ENCODE measurements at places on chromosomes 1 and 21.

DNA sequence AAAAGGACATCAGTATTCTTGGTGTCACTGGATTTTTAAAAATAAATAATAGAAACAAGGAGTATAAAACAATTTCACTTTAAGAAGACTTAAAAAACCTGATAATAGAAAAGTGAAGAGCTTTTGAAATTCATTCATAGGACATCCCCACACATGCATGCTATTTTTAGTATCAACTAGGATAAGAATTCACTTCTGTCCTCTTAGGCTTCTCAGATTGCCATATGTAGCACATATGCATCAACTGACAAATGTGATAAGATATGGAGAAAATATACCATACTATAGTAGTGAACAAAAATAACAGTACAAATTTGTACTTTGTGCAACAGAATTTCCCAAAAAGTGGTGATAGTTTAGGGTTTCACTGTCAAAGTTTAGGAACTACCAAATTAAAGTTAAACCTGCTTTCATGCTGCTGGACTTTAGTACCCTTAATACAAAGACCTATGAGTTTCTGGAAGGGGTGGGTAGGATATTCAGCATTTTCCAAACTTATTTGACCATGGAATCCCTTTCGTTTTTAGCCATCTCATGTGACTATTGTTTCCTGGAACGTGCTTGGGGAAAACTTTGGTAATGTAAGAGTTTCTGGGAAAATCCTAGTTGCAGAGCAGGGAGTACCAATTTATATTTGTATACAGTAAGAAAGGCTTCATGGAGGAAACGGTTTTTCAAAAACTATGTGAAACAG is 19.8 kb downstream of the RPRD2 start:
- no peak for DNase-seq

DNA sequence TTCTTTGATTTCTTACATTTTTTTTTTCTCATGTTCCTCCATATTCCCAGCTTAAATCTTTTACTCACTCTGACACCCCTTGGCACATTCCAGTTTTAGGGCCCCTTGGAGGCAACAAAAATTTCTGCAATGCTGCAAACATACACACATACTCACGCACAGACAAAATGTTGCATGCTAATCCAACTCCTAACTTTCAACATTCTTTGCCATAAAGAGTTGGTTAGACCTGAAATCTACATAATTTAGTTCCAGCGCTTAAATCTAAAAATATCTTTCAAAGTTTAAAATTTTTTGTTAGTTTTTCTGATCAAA is 103.9 kb downstream of the PTPN14 start:
- no peak for DNase-seq

DNA sequence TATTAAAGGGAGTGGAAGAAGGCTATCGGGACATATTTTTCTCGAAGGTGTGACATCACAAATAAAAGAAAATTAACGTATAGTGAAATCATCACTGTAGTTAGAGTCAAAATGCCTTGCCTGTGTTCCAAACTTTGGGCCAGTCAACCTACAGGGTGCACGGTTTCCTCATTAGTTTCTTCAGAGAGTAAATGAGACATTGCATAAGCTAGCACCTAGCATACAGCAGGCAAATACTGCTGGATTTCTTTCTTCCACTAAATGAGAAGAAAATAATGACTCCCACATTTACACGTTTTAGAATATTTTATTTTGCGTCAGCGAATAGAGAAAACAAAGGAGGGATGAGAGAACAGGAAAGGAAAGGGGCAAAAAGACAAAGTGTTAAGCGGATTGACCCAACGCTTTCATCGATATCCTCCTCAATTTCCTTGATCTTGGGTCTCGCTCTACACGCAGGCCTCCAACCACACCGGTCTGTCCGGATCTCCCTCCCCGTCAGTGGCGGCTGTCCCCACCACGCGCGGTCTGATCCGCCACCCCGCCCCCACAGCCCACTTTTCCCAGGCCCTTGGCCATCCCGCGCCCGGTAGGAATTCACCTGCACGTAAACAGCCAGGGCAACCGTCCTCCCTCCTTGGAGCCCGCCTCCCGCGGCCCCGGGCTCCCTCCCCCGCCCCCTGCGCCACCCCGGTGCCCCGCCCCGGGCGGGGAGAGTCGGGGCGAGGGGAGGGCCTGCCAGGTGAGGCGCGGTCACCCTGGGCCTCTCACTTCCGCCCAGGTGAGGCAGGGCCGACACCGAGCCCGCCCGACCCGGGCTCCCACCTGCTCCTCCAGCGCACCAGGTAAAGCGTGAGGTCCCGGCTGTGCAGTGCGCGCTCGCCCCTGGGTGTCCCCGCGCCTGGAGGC is at the start of gene PATJ:
PATJ (plus strand) TSS at position 770 of the 909 bp plus-strand sequence. CDS start 20,413 bp downstream, outside the sequence.
- DNase-seq, result peak; percentile 4

DNA sequence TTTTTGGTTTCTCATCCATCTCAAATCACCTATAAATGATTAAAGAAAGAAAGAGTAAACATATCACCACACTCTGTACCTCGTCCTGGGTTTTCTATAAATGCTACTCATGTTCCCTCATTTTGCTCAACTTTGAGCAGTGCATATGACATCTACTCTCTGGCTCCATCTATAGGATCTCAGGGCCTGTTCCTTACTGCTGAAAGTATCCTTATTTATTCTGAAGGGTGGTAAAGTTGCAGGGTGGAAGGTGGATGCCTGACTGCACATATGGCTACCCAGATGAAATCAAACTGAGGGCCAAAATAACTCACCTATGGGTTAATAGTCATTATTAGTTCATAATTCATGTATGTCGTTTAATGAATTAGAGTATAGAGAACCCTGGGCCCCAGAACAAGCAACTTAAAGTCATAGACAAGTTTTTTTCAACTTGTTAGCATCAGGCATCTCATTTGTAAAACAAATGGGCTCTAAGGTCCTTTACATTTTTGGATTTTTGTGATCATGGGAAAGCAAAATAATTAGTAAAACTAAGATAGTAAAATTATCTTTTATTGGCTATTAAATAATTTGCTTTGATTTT is 46.5 kb downstream of the NCF2 start:
- peak; percentile 17 for DNase-seq

DNA sequence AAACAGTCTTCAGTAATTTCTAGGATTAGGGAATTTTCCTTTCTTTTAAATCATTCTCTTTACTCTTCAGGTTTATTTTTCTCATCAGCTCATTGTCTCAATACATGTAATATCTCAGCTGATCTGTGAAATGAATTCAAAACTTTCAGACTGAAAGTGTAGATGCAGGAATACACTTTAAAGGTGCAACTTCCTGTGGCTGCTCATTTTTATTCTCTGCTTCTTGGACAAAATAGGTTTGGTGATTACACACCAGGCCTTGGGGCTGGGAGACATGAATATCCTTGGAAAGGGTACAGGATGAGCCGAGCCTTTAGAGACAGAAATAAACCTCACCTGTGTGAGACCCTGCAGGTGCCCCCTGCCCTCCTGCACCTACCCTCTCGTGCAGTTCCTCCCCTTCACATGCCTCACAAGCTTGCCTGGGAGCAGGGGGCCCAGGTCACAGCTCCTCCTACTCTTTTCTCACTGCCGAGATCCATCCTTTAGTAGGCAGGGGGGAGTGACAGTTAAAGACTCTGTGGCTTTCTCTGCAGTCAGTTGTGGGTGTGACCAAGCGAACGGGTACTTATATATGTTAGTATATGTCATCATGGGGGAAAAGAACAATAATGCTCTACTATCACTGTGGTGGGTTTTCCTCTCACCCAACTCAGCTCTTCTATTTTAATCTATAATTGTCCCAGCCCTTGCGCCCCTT is 23.6 kb downstream of the XCL2 start:
- no peak for DNase-seq

GRCh38 chr1:18998016-18998724 is 41.7 kb upstream of the IFFO2 start:
- no peak for DNase-seq

- no peak for DNase-seq
These were observed 19.5 kb downstream of the HLCS start for GRCh38 chr21:36946949-36947356.

DNA sequence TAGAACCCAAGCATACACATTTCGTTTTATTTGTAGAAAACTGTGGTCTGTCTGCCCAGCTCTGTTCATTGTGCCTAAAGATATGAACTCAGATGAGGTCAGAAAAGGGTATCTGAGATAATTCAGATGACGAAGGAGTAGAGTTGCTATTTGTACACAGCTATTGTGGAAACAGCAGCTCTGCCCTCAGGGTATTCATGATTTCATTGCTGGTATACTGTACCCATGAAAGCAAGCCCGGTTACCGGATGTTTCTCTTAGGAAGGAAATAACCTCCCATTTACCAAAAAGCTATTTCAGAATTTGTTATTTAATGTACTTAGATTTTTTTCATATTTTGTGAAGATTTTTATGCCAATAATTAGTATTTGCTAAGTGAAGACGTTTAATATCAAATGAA is 37.8 kb downstream of the SMAP2 start:
- no peak for DNase-seq

DNA sequence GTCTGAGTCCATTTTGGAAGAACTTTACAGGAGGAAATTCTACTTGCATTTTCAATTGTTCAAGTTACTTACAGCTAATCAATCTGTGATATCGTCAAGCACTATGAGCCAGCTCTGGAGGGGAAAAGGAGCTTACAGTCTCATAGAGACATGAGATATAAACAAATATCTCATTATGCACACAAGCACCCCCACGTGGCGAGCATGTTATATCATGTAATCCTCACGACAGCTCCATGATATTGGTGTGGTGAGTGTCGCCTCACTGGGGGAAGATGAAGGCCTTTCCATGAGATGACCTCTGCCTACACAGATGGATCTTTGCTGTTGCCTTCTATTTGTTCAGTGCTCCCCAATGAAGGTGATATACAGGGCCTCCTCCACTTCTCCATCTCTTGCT is 34.6 kb downstream of the TNR start:
- DNase-seq, result no peak

DNA sequence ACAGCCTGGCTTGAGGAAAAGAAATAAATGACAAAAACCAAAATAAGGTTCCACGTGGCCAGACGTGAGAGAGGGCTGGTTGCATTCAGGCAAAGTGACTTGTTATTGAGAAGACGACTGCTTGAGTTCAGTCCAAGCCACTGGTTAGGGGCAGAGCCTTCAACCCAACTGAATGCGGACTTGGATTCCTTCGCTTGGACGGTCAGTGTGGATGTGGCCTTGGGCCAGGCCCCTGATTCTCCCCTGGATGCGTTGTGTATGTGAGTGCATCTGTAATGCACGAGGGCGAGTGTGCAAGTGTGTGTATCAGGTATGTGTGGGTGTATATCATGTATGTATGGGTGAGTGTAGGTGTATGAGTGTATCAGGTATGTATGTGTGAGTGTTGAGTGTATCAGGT is 1.9 kb downstream of the PLA2G2F start:
- DNase-seq, result no peak

GRCh38 chr1:210332233-210332632 is 3.5 kb downstream of the HHAT start:
- DNase-seq, result no peak

- no peak for DNase-seq
These were observed 599.0 kb downstream of the LMO4 start for GRCh38 chr1:87927391-87928280.

- no peak for DNase-seq
These were observed 45.9 kb downstream of the CHD5 start for GRCh38 chr1:6134206-6134605.

DNA sequence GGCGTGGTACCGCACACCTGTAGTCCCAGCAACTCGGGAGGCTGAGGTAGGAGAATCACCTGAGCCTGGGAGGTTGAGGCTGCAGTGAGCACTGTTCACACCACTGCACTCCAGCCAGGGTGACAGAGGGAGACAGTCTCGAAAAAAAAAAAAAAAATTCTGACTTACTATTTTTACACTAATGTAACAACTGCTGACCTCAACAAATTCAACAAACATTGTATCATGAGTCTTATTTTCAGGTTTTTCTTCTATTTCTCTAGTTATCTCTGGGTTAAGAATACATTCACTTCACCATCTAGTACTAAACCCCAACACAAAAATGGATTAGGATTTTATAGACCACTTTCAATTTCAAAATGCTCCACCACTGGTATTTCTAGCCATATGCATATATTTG is 72.9 kb downstream of the UBR4 start:
- DNase-seq, result no peak

- DNase-seq, result no peak
These were observed 1.7 kb upstream of the RASAL2 start for GRCh38 chr1:178091986-178092745.

GRCh38 chr1:62425041-62425440 is 11.8 kb upstream of the USP1 start:
- no peak for DNase-seq

- DNase-seq, result no peak
These were observed 791 bp upstream of the CHI3L1 start for GRCh38 chr1:203187304-203187685.

DNA sequence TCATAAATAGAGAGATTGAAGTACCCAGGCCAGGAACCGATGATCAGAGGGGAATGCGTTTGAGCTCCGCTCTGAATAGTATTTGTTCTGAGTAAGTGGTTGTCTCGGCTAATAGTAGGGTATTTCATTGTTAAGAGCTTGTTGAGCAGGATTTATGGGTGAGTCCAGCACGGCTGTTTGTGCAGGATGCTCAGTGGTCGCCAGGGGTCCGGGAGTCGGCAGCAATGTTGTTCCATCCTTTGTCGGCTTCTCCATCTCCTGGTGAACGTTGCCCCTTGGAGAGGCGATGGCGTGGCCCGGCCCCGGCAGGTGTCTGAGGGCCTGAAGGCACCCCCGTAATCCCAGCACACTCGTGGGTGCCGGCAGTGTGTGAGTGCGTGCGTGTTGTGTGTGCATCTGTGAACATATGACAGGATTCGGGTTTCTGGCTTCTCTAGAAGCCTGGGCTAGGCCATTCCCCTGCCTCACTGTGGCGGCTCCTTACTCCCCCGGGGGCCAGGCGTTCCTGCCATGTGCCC is 160.8 kb upstream of the ARHGEF16 start:
- DNase-seq, result no peak

DNA sequence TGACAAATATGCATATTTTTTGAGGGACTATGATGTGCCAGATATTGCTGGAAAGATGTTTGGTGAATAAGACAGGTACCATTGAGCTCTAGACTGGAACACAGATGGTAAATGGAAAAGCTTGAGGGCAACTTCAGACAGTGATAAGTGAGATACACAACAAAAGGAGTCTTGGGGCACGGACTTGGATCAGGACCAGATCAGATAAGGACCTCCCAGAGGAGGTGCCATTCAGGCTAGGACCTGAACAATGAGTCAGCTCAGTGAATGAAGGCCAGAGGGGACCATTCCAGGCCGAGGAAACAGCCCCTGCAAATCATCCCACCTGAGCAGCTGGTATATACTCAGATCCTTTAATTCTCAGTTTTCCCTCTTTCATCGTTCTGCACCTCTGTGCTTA is 1.8 kb upstream of the KCNJ15 start:
- DNase-seq, result no peak

DNA sequence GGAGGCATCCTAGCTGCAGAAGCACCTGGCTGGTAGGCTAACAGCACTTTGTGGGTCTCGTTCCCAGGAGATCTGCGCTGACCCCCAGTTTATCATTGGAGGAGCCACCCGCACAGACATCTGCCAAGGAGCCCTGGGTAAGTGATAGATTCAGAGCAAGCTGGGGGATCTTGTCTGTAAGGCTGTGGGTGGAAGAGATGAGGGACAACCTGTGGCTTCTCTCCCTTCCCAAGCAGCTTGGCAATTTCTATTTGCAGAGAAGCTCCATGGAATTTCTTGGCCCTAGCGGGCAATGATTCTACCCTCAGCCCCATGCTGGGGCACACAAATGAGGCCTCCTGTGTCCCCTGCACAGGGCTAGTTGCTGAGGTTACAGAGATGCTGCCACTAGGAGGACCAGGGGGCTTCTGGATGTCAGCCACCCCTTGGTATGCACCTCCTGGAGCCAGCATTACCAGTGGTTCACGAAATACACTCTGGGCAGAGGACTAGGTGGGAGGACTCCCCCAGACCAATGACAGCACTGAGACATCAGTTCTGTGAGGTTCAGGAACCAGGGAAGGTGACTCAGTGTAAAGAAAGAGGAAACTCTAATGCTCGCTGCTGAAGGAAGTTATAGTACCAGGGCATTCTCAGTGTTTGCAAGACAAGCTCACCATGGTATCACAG is 5.5 kb downstream of the CAPN2 start:
- DNase-seq, result no peak
